Occipital lobe (tissue), 3 donors: ENCODE measurements at places on chromosomes 1 and 21. TPM values are rescaled to one million over a fixed set of nuclear protein-coding genes. Genes with fewer than 3 reads are reported as not detected.

Gene C1QC
- total RNA-seq: 7.5 TPM

Gene SLC25A34
- 1.2 TPM for total RNA-seq

Gene KRTAP11-1
- total RNA-seq: not detected

Gene LMX1A
- not detected for total RNA-seq

Gene APCS
- not detected for total RNA-seq

Gene CORT
- total RNA-seq: 3.0 TPM

Gene ARHGAP29
- total RNA-seq: 15.4 TPM

Gene CFHR4
- total RNA-seq: 0.31 TPM

Gene SH3D21
- 3.0 TPM for total RNA-seq

Gene PRKAB2
- total RNA-seq: 33.4 TPM

Gene HLX
- total RNA-seq: 0.31 TPM

Gene E2F2
- total RNA-seq: 0.78 TPM

- DNase-seq: no peak
Measured at GRCh38 chr1:63775418-63776127, 1.8 kb downstream of the ROR1 start.

DNA sequence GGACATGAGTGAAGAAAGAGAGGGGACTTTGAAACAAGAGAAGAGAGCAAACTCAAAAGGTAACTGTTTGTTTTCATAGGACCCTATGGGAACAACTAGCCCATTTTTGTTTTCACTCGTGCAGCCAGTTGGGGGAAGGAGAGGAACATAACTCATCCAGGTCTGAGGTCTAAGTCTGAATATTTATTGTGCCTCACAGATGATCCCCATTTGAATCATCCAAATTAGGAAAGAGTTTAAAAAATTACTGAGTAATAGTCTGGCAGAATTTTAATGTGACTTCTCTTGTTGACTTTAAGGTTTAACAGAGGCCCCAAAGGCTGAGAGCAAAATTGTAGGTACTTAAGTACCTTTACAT is 10.4 kb upstream of the TSPAN2 start:
- no peak for DNase-seq

- DNase-seq: peak; percentile 71
Measured at GRCh38 chr1:22814176-22815042, 103.8 kb downstream of the EPHB2 start.

GRCh38 chr1:111666828-111667227 is 47.2 kb downstream of the RAP1A start:
- no peak for DNase-seq

GRCh38 chr1:246503341-246503740 is 3.7 kb downstream of the SMYD3 start:
- DNase-seq: no peak

- DNase-seq: no peak
Measured at GRCh38 chr1:157771661-157772425, 5.1 kb downstream of the FCRL2 start.

DNA sequence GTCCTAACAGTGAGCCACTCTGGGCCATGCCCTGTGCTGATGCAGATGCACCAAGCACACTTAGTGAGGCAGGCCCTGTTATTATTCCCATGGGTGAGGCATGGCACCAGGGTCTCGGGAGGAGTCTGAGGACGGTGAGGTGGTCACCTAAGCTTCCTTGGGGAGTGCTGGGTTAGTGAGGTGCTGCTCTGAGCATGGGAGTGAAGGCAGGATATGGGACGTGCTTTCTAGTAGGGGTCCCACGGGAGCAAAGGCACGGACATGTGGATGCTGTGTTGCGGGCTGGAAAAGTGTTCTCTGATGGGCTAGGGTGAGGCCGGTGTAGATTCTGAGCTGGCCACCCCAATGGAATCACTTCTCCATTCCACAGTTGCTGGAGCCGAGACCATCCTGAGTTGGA is 77.5 kb upstream of the CSF3R start:
- no peak for DNase-seq

DNA sequence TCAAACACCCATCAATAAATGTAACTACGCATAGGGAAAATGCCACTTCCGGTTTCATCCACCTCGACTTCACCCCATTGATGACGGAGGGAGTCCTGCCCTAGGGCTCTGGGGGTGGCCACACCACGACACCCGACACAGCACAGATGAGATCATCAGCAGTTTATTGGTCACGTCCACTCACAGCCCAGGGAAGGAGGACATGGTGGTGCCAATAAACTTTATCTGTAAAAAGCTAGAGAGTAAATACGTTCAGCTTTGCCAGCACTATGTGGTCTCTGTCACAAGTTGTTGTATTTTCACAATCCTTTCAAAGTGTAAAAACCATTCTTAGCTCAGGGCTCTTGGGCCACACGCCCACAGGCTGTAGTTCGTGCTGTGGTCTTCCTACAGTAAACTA is 16.3 kb downstream of the SETD4 start:
- DNase-seq: no peak

DNA sequence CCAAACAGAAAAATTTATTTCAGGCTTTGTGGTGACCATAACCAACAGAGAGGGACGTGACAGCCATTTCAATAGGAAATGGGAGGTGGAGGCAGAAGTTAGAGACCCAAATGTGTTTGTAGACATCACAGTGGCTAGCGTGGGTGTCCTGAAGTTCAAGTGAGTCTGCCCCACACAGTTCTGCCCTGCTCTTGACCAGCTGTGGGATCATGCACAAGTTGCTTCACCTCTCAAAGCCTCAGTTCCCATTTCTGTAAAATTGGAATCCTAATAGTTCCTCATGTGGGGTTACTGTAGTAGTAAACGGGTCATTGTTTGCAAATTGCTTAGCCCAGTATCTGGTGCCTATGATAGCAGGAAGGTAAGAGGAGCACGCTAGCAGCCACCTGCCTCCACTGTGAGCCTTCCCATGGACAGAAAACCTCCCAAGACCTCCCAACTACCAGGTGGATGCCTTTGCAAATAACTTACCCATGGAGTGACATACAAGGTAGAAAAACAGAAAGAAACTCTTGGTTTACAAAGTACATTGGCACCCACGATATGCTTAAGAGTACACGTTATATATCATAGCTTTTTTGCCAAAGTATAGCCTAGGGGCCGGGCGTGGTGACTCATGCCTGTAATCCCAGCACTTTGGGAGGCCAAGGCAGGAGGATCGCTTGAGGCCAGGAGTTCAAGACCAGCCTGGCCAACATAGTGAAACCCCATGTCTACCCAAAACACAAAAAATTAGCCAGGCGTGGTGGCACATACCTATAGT is 29.1 kb downstream of the FHAD1 start:
- DNase-seq: no peak

GRCh38 chr1:20972855-20973254 is 185.7 kb upstream of the HP1BP3 start:
- DNase-seq: no peak

DNA sequence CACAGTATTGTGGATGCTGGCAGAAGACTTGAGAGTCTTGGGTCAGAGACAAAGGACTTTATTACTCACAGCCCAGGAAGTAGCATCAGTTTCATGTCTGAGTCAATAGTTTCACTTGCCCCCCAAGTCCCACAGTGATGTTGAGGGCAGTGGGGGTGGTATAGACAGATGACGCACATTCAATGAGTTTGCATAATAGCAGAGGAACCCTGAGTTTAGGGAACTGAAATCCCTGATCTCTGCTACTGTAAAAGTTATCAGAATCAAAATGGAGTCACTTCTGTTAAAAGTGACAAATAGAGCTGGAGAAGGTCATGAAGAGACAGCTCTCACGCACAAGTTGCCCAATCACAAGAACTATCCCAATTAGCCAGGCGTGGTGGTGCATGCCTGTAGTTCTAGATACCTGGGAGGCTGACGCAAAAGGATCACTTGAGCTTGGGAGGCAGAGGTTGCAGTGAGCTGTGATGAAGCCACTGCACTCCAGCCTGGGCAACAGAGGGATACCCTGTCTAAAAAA is 11.5 kb upstream of the HCRTR1 start:
- no peak for DNase-seq

- DNase-seq: no peak
Measured at GRCh38 chr1:12411747-12412146, 181.9 kb downstream of the VPS13D start.

- DNase-seq: no peak
Measured at GRCh38 chr1:197173571-197174507, 27.4 kb upstream of the ASPM start.

GRCh38 chr1:2875707-2876561 is 74.4 kb upstream of the TTC34 start:
- DNase-seq: no peak

DNA sequence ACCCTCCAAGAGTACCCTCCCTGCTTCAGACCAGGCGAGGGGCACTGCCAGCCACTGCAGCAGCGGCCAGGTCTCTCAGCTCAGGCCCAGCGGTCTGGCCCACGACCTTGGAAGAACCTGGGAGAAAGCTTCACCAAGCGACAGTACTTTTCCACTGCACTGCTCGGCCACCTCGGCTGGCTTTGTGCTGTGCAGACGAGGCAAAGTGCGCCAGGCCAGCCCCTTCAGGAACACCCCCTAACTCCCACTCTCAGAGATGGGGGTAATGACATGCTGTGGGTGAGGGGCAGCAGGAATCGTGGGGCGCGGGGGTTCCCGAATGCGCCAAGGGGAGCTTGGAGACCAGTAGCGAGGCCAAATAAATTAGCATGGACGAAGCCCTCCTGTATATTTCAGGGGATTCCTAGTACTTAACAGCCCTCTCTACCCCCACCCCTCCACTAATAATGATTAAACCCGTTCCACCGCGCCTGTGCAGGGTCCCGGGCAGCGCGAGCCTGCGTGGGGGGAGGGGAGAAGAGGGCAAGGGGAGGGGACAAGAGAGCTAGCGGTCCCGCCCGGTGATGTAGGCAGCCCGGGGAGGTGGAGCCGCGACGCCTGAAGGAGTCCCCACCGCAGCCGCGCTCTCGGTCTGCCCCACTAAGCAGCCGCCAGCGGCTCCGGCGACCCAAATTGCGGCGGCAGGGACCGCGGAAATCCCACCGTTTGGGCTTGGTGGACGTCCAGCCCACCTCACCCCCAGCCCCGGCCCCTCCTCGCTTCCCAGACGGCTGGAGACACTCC is at the start of gene FAM43B:
Gene FAM43B (plus strand): TSS at position 629 of the 783 bp plus-strand sequence. CDS start 401 bp downstream, outside the sequence.
- peak; percentile 72 for DNase-seq

DNA sequence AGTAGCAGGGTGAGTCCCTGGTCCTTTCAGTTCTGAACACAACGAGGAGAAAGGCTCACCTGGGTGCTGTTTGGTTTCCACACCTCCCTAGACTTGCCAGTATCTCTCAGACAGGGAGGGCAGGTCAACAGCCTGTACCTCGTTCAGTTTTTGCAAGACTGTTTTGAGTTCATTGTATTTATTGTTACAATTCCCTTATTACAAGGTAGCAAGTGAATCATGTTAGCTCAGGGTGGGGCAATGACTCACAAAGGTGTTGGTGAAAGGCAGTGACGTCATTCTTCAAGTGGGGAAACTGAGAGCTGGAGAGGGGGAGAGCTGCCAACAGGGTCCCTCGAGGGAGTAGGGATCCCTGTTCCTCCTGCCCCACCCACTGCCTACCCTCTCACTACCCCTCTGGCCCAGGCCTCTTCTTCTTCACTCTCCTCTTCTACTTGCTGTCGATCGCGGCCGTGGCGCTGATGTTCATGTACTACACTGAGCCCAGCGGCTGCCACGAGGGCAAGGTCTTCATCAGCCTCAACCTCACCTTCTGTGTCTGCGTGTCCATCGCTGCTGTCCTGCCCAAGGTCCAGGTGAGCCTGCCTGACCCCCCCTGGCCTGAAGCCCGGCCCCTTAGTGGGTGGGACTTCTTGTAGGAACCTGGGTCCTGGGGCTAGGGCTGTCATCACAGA is 13.4 kb downstream of the SERINC2 start:
- DNase-seq: no peak

GRCh38 chr1:145690587-145691558 is 16.3 kb downstream of the PDZK1 start:
- no peak for DNase-seq

DNA sequence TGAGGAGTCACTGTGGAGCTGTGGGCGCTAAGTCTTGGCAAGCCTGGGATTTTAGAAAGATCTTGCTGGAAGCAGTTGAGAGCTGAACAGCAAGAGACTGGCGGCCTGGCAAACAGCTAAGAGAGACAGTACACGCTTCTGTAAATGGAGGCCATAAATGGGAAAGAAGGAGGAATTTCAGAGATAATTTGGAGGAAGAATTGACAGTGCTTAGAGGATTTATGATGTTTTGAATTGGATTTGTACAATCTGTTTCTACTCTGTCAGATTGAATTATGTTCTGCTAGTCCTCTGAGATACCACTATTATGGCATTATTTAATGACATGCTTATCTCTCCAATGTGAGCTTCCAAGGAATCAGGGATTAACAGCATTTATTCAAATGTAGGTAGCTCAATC is 50.1 kb downstream of the ABCA4 start:
- no peak for DNase-seq

DNA sequence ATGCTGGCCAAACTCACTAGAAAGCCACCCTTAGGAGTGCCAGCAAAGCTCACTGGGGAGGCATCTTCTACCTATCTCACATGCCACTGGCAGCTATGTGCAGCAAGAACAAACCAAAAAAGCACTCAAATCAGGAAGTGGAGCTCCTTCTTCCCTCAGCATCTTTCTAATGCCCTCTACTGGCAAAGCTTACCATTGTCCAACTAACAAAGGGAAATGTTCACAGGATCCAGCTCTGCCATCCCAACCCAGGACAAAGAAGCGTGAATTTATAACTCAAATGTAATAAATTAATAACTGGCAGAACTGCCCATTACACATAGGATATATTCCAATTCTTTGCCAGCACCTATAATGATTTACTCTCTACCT is 38.9 kb downstream of the LEPR start:
- no peak for DNase-seq

- DNase-seq: peak; percentile 71
Measured at GRCh38 chr1:108816049-108816893, 40.6 kb downstream of the AKNAD1 start.

DNA sequence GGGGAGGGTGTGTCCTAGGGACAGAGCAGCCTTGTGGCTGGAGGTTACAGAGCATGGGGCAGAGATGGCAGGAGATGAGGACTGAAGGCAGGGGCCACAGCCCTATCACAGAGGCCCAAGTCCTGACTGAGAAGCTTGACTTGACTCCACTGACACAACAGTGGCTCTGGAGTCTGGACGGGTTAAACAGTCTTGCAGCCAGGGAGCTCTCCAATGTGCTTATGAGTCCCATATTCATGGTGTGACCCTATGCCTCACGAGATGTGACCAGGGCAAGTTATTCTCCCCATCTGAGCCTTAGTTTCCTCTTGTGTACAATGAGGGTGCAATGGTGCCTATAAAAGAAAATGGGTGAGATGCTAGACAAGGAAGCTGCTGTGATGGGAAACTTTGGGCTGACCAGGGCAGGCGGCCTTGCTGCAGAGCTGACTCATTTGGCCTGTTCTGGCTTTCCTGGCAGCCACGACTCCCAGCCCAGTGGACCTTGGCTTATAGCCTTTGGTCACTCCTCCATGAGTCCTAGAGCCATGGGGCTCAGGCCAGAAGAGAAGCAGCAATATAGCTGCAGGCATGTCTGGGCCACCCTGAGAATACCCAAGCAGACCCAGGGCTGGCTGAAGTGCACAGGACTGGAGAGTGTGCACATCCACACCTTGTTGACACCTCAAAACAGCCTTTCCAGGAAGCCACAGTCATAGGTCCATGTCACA is 2.8 kb upstream of the TTC22 start:
- no peak for DNase-seq

DNA sequence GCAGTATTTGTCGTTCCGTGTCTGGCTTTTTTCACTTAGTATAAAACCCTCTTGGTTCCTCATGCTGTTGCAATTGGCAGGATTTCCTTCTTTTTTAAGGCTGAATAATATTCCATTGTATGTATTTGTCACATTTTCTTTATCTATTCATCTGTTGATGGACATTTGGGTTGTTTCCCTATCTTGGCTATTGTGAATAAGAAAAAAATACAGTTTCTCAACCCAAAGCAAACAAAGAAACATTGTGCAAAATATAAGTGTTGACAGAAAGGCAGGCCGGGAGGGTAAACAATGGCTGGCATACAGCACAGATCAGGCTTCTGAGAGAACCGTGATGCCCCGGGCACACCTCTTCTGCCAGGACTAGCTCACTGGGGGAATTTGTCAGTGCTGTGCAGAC is 26.9 kb downstream of the NENF start:
- peak; percentile 43 for DNase-seq
